ENCODE measurements at places on chromosomes 1 and 21.
A peak's percentile ranks its signal among the peaks of the same experiment; 100 is the strongest.

- DNase-seq = peak; percentile 51
Observed at GRCh38 chr1:31937300-31938183, 626 bp downstream of the PTP4A2 start.

GRCh38 chr1:226310637-226311195, 1.8 kb upstream of the LIN9 start:
- DNase-seq = no peak

GRCh38 chr1:211518330-211519289, 26.6 kb upstream of the RD3 start:
- DNase-seq = no peak

- DNase-seq = no peak
Observed at GRCh38 chr1:241115784-241116183, 241.2 kb downstream of the RGS7 start.

DNA sequence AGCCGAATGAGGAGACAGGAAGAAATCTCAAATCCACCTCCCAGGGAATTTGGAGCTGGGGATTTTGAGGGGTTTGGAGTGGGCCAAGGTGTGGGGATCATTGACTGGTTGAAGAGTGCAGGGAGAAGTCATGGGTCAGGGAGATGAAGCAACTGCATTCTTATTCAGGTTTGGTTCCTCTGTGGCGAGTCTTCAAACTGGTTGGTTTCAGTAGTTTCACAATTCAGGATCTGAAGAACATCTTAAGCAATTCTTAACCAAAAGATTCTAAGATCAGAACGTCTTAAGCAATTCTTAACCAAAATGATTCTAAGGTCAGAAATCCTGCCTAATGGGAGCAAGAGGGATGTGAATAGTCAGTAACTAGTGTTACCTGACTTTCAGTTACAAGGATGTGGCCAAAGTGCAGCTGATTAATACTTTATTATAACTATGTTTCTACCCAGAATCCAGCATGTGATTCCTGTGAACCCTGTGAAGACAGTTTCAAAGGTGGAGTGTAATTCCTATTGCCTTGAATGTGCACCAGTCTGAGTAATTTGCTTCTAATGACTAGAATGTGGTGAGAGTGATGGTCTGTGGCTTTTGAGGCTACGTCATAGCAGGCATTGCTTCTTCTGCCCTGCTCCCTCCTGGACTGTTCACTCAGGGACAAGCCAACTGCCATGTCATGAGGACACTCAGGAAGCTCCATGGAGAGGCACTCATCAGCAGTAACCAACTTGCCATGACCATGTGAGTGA, 61.2 kb downstream of the OLFML3 start:
- DNase-seq = no peak

DNA sequence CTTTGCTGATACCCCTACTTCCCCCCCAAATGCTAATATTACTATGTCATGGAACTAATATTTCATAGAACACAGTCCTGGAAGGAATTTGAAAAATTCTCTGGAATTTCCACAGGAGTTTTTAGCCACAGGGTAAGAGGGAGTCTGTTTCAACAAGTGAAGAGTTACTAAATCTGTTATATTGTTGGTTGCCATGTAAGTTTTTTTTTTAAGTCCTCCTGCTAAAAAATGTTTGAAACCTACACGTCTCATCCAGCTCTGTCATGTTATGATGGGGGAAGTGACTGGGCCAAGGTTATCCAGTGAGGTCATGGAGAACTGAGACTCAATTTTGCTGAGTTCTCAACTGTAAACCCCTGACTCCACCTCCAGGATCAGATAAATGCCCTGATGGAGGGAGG, 60.8 kb upstream of the USP24 start:
- DNase-seq = no peak

DNA sequence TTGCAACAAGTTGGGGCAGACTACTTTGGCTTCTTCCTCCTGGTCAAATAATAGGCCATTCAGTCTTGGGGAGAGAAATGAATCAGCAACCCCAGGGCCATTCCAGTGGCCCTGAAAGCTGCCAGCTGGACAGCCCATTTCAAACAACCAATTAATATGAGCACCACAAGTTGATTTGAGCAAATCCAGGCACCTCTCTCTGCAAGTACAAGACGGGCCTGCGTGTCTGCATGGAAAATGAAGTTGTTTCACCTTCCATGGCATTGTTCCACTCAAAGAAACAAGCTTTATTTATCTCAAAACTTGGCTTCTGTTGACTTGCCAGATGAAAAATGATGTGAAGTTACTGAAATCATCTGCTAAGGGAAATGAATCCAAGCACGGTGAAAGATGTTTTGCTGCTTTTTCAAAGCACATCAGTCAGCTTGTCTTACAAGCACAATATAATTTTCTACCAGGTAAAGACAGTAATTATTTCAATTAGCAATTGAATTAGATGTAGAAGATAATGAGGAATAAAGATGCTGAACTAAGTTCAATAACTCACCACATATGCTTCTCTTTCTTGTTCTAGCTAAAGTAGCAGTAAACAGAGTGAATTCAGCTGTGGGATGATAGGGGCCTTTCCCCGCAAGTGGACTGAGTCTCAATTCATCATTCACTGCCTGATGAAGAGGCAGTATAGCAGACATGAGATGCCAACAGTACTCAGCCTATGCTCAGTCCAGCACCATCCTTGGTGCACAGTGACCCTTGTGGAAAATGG, 95.2 kb upstream of the SSX2IP start:
- no peak for DNase-seq

DNA sequence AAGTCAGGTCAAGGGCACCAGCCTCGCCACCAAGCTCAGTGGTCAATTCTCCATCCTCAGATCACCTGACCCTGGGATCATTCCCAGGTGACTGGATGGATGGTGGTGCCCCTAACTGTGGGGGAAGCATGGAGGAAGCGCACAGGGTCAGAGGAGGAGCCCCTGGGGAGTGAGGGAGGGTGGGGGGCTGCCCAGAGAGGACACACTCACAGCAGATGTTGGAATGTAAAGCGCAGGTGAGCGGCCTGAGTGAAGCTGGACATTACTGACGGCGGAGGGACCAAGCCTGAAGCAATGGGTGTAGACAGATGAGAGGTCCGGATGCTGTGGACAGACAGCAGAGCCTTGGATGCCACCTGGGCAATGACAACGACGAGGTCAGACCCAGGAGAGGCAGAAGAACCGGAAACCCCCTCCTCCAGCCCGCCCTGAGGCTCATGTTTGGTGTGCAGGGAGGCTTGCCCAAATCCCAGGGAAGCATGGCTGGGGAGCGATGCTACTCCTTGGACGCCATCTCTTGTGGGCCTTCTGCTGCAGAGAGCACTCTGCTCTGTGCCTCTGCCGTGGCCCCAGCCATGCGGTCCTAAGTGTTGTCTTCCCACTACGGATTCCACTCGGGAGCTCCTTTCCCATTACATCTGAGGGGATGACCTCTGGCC, 5.7 kb upstream of the CPLANE2 start:
- no peak for DNase-seq

DNA sequence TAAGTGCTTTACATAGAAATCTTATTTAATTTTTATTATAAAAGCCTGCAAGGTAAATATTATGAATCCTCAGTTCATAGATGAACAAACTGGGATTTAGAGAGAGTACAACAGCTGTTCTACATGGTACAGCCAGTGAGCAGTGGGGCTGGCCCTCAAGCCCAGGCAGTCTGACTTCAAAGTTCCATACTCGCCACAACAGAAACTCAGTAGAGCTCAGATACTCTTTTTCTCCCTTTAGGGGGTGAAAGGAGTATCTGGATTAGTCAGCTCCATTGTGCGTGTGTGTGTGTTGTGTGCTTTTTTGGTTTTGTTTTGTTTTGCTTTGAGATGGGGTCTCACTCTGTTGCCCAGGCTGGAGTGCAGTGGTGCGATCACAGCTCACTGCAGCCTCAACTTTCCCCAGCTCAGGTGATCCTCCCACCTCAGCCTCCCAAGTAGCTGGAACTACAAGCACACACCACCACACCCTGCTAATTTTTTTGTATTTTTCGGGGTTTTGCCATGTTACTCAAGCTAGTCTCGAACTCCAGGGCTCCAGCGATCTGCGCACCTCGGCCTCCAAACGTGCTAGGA, 378.5 kb downstream of the SMYD3 start:
- no peak for DNase-seq

GRCh38 chr1:221611656-221612046, 130.2 kb downstream of the DUSP10 start:
- no peak for DNase-seq

GRCh38 chr1:60573726-60574409, 500.3 kb upstream of the C1orf87 start:
- no peak for DNase-seq

DNA sequence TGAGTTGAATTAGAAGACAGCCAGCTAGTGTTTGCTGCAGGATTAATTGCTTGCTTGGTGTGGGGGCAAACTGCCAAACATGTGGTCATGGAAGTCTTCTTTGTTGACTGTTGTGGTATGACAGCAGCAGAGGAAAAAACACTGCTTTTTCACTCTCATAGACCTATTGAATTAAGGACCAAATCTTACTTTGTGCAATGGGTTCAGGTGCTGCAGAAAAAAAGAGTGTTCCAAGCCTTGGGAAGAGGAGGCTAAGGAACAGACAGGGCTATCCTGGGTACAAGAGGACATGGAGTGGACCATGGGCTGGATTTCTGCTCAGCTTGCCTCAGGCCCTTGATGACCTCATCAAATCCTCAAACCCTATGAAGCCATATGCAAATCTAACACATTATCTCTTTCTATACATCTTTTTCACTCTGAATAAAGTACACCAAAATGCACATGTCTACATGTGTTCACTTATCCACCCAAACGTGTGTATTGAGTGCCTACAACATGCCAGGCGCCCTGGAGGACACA, 61.5 kb downstream of the SIPA1L2 start:
- DNase-seq = no peak

GRCh38 chr1:71885171-71885570, 397.2 kb downstream of the NEGR1 start:
- no peak for DNase-seq

DNA sequence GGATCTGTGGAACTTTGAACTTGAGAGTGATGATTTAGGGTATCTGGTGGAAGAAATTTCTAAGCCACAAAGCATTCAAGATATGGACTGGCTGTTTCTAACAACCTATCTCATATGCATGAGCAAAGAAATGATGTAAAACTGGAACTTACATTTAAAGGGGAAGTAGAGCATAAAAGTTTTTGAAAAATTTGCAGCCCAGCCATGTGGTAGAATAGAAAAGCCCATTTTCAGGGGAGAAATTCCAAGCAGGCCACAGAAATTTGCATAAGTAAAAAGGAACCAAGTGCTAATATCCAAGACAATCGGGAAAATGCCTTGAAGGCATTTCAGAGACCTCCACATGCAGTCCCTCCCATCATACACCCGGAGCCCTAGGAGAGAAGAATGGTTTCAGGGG, 15.7 kb downstream of the RIIAD1 start:
- DNase-seq = no peak

GRCh38 chr1:145996433-145997015, at the start of gene TXNIP:
TSS of gene TXNIP (minus strand) at chr1:145996579. CDS start at chr1:145996266, 313 bp downstream.
- DNase-seq = peak; percentile 98

- DNase-seq = no peak
Observed at GRCh38 chr1:8363767-8364301, 45.9 kb downstream of the SLC45A1 start.

DNA sequence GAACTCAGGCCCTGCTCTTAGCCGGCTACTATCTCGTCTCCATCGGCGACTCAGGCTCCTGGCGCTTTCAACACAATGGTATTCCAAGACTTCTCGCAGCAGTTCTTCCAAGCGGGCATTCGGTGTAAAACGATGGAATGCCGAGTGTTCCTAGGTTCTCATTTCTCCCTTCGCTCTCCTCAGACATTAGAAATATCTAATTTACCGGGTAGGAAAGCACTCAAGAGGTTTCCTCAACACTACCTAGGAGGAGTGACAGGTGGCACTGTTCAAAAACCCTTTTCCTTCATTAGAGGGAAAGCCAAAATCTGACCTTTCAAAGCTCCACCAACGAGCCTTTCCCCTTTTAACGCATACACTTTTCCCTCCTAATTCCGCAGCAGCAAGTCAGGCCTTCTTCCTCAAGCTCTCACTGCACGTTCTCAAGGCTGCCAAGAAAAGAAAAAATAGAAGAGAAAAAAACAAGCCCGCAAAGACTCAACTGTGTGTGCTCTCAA, 601 bp downstream of the UBE2G2 start:
- no peak for DNase-seq

DNA sequence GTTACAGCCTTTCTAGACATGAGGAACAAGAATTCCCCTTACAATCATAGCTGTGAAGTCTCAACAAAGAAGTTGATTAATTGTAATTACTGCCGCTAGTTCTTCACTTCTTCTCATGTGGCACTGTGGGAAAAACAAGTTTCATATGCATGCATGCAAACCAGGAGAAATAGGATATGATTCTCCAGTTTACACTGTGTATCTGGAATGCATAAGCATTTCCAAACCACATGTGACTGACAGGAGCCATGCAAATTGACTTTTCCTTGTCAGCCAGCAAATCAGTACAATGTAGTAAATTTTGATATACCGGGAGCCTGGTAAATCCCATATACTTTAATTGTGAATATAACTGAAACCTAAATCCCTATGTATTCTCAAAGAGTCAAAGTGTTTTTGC, 279.3 kb downstream of the PAPPA2 start:
- no peak for DNase-seq

DNA sequence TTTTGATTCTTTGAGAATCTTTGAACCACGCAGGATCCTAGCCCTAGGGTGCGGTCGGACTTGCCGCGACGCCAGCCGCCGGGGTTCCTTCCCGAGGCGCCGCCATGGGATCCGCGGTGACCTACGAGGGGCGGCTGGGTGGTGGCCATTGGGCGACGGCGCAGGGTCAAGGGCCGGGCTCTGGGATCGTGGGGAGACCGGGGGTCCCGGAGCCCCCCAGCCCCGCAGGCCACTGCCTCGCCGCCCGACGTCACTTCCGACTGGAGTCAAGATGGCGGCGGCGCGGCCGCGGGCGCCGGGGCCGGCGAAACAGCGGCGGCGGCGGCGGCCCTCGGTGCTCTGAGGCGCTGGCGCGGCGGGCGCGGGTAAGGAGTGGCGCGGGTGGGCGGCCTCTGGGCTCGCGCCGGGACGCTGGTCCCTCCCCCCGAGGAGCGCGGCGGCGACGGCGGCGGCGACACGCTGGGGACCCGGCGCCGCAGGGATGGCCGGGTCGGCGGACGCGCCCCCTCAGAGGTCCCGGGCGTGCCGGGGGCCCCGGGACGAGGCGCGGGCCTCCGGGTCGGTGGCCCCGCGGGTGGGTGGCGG, at the start of gene PRDM2:
Gene PRDM2 (plus strand): TSS at position 253 of the 585 bp plus-strand sequence. CDS start 15,418 bp downstream, outside the sequence.
- DNase-seq = peak; percentile 63

DNA sequence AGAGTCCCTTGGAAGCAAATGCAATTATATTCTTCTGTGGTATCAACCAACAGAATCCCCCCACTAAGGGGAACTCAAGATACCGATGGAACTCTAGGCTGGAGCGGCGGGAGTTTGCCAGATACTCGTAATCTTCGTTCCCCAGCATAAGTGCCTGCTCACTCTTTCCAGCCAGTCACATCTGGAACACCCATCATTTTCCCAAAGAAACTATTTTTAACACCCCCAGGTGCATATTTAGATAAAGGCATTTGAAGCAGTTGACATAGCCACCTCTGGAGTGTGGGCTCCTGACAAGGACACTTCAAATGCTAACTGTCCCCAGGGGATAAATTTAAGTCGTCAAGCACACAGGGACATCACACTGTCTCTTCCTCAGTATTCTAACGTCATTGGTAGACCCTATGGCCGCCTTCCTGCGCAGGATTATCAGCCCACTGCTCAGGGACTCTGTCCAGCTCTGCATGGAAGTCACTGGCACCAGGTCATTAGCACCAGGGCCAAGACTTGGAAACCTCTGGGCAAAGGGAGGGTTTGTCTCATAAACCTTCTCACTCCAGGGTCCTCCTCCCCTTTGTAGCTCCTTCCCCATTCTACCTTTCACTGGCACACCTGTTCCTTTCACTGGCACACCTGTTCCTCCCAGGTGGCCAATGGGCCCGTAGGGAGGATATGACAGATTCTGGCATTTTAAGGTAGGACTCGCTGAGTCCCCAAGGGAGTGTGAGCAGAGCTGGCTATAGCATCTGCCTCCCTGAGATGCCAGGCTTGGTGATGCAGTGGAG, 48.8 kb downstream of the H3-3A start:
- DNase-seq = no peak

Measured in left lung (tissue), 14 donors.